ENCODE measurements at places on chromosomes 4 and X. TPM values are rescaled to one million over a fixed set of nuclear protein-coding genes. Genes with fewer than 3 reads are reported as not detected.

The TCEAL2 gene
- polyA plus RNA-seq = 0.30 TPM

The CTAG1B gene
- polyA plus RNA-seq = not detected

The CEP135 gene
- polyA plus RNA-seq = 2.0 TPM

The AADAT gene
- 0.92 TPM for polyA plus RNA-seq

The ADH7 gene
- polyA plus RNA-seq = not detected

The UCHL1 gene
- polyA plus RNA-seq = 88.3 TPM

The MAGEB10 gene
- not detected for polyA plus RNA-seq

The MGAT4D gene
- not detected for polyA plus RNA-seq

The SOX3 gene
- not detected for polyA plus RNA-seq

The GABRQ gene
- not detected for polyA plus RNA-seq

The GC gene
- not detected for polyA plus RNA-seq

The HSD17B10 gene
- polyA plus RNA-seq = 56.3 TPM

The GNRHR gene
- not detected for polyA plus RNA-seq

The FAM9C gene
- not detected for polyA plus RNA-seq

The RAB9B gene
- polyA plus RNA-seq = 1.7 TPM

The ZNF81 gene
- polyA plus RNA-seq = 1.6 TPM

The CDKL5 gene
- 0.48 TPM for polyA plus RNA-seq

The EPGN gene
- 4.3 TPM for polyA plus RNA-seq

The SULT1B1 gene
- 0.14 TPM for polyA plus RNA-seq

The OPRPN gene
- not detected for polyA plus RNA-seq

GRCh38 chrX:118823263-118824172, at the start of gene ZCCHC12:
Gene ZCCHC12, plus strand, starts transcription at chrX:118823824. Its CDS starts 1,421 bp downstream, at chrX:118825245.
- DNase-seq = peak; percentile 47

- DNase-seq = no peak
Observed at GRCh38 chrX:63764946-63765345, 20.1 kb downstream of the ARHGEF9 start.

GRCh38 chrX:154657226-154657805, 3.9 kb upstream of the CTAG2 start:
- DNase-seq = no peak

DNA sequence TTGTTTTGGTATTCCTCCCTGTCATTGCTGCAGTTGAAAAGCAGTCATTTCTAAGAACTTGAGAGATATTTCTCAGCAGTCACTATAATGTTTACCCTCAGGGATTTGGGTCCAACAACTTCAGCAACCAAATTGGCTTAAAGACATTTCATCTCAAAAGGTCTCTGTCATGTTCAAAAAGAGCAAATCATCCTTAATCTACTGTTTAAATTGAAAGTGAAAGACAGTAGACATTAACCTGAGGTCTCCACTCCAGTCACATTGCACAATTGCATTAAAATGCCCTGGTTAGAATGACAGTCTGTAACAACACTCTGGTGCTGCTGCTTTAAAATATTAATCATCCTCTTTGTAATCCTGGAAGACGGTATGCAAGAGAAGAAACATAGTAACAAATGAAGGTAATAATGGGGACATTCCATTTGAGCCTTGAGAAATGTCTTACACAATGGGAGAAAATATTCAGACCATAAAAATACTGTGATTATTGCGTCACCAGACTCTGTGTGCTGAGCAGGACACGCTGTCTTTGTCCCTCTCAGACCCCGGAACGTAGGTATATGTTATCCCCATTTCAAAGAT, 90.2 kb upstream of the UNC5C start:
- no peak for DNase-seq

GRCh38 chrX:16739574-16739973, 20.2 kb downstream of the SYAP1 start:
- DNase-seq = no peak

GRCh38 chrX:119045884-119046283, 26.9 kb upstream of the CT47C1 start:
- DNase-seq = no peak

- peak; percentile 47 for DNase-seq
Observed at GRCh38 chrX:19121898-19122640, at the start of gene ADGRG2. Gene ADGRG2, minus strand, starts transcription at chrX:19122468. Its CDS starts 53,634 bp downstream, at chrX:19068834.

GRCh38 chr4:8769645-8770517, 101.8 kb downstream of the HMX1 start:
- DNase-seq = peak; percentile 9

- no peak for DNase-seq
Observed at GRCh38 chrX:13091111-13091765, 46.8 kb upstream of the FAM9C start.

DNA sequence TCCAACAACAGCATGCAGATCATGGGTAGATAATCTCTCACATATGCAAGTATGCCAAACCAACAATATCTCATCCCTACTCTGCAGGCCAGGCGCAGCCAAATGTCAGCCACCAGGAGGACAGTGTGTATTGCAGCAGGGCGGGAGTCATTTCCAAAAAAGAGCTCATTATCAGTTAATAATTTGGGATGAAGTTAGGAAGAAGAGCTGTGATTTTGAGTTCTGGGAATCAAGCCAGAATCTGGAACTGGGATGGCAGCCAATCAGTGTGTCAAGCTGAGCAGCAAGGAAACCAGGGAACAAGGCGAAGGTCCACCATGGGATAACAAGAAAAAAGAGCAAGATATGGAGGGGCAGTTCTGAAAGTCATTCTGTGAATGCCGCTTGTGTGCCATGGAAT, 88.2 kb upstream of the CAMK2D start:
- DNase-seq = no peak

- no peak for DNase-seq
Observed at GRCh38 chrX:145673841-145674240, 143.8 kb upstream of the SLITRK2 start.

DNA sequence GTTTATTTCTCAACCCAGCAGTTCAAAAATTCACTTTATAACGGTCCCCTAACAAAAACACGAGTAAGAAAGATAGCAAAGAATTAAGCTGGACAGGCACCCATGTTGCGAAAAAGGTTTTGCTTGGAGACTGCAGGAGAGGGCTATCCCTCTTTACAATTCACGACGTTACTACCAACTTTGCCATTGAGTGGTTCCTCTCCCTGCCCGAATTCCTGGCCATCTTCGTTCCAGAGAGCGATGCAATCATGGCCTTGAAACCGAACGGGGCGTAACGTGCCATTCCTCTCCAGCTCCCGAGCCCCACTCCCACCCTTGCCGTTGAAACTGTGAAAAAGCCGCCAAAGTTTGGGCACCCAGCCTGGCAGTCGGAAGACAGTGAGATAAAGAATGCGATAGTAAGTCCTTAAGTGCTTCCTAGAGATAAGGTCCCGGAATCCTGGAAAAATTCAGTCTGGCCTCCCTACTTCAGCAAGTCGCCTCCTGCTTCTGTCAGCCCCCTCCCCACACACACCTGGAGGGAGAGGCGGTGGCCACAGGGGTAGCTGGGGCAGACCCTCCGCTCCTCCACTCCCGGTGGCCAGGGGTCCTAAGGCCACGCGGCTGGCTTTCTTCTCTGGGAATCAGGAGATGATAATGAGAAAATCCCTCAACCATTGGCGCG, 65.2 kb downstream of the FBXO8 start:
- DNase-seq = no peak

DNA sequence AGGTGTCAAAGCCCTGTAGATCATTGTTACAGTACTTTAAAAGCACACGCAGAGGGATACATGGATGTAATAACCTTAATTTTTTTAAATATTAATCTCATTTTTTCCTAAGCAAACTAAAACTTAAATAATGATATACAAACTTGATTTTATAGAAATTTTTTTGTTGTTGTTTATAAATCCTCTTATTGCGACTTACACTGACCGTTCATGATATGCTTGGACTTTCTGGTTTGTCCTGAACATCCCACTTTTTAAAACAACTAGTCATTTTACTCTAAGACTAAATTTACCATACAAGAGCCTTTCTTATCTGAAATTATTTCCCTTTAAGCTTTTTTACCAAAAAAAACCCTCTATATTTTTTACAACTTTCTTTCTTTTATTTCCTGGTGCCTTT, 2106.0 kb downstream of the PCDH7 start:
- DNase-seq = no peak

DNA sequence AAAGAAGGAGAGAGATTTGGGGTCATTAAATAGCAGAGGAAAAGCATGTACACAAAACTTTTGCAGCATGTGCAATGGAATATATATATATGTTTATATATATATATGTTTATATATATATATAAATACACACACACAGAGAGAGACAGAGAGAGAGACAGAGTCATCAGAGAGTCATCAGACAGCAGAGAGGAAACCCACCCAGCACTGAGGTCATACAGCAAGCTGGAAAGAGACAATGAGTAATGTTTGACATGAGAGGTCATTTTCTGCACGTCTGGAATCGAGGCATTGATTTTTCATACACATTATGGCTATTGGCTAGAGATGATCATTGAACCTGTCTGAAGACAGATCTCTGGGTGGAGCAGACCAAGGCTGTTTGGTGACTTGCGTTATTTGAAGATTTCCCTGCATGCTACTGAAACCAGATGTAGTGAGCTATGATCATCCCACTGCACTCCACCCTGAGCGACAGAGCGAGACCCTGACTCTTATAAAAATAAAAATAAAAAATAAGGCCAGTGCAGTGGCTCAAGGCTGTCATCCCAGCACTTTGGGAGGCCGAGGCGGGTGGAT, 48.8 kb upstream of the SHOX start:
- no peak for DNase-seq

DNA sequence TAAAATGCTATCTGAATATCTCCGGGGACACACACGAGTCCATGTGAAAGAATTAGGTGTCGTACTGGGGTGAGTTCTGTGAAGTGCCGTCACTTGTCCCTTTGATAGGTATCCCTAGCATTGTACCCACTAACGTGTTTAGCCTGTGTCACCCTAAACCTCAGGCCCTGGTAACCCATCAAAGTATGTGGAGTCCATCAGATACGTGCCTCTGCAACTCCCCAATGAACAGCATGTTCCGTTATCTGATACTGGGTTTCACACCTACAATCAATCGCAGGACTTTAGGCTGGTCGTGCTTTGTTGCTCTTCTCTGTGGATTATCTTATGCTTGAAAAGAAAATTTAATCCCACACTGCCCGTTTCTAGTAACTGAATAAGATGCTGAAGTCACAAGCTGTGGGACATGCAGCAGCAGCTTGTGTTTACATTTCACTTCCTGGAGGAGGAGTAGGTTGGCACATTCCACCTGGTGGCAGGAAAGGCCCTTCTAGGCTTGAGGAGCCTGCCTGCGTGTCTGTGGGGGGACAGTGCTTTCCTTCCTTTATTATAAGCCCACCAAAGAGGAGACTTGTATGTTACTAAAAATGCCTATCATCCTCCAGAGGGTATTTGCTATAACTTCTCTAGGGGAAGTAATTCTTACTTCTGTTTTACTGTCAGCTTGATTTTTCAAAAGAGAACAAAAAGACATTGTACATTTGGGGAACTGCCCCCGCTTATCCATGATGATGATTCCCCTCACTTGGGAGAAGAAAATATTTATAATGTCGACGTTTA, 127.2 kb downstream of the FNIP2 start:
- no peak for DNase-seq

GRCh38 chr4:83536362-83537272, 709 bp downstream of the GPAT3 start:
- peak; percentile 14 for DNase-seq

- no peak for DNase-seq
Observed at GRCh38 chrX:24396236-24396930, 35.9 kb downstream of the SUPT20HL1 start.

GRCh38 chrX:123140454-123140853, 43.6 kb upstream of the GRIA3 start:
- DNase-seq = no peak

GRCh38 chr4:121308828-121309227, 72.0 kb downstream of the QRFPR start:
- no peak for DNase-seq

DNA sequence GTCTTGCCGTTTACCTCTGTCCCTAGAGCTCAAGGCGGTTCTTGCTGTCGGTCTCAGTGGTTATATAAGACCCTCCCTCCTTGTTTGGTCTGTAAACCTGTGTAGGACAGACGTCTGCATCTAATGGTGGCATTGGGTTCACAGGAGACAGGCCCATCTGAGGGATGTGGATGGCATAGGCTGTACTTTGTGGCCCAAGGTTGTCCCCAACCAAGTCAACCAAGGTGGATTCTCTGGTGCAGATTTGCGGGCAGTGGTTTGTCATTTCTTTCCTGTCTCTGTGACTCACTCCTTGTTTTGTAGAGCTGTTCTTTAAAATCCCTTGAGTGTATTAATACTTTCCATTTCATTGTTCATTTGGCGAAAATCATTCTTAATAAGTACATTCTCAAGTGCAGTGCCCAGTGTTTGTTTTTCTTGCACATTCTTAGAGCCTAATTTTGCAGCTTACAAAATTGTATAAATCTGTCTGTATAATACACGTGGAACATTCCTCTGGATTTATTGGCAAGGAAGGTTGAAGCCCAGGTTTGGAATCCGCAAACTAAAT, 68.0 kb upstream of the TLR2 start:
- DNase-seq = no peak

- no peak for DNase-seq
Observed at GRCh38 chr4:120671538-120671937, 251.0 kb downstream of the PRDM5 start.

DNA sequence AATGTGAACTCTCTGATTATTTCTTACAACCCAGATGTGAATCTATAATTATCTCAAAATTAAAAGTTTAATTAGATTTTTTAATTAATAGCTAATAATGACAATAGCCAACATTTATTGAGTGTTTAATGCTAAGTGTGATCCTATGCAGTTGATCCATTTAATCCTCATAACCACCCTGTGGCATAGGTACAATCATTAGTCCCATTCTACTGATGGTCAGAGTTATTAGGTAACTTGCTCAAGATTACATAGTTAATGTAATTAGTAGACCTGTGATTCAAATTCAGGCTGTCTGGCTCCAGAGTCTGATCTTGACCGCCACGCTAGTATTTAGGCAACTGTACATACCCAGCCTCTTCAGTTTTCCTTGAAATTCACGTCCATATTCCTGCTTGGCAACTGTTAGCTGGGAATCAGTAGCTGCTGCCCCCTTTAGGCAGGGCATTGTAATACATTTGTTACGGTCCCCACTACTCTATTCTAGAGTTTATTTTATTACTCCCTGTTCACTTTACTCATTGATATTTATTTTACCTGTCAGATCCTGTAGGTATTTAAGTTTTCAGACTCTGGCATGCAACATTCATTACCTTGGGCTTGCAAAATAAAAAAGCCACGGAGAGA, 20.6 kb upstream of the TEC start:
- no peak for DNase-seq

GRCh38 chrX:31711166-31711565, 639.3 kb upstream of the FTHL17 start:
- DNase-seq = no peak

DNA sequence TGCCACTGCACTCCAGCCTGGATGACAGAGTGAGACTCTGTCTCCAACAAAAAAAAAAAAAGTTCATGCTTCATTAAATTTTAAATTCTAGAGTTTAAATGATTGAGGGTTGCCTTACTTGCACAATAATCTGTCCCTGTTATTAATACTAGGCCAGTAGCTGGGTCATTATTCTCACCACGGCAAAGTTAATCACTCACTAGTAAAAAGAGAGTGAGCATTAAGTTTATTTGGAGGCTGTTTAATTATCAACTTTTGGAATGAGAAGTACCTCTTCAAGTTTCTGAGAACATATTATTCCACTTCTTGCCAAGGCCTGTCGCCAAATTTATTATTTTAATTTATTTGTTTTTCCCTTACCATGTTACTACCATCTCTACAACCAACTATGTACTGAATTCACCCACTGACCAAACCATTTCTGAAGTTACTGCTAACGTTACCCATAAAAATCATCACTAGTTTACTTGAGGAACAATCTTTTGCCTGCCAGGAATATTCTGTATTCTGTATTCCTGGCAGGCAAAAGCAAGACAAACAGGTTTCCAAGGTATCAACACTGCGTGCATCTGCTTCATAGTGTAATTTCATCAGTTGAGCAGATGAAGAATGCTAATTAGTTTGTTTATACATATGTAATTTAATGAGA, 26.5 kb downstream of the GUCY1A1 start:
- DNase-seq = no peak

GRCh38 chr4:183304067-183304466, 16.0 kb downstream of the CLDN22 start:
- DNase-seq = no peak

Data from psoas muscle (tissue), 8 donors.